Hematopoietic multipotent progenitor cell treated with erythropoietin and hydrocortisone succinate and interleukin-3 and kit ligand, for 4 days (in vitro differentiated cells): ENCODE measurements at places on chromosomes 2 and 18.

- DNase-seq = peak; percentile 84
These were observed 625 bp downstream of the ARPC2 start for GRCh38 chr2:218217360-218218267.

DNA sequence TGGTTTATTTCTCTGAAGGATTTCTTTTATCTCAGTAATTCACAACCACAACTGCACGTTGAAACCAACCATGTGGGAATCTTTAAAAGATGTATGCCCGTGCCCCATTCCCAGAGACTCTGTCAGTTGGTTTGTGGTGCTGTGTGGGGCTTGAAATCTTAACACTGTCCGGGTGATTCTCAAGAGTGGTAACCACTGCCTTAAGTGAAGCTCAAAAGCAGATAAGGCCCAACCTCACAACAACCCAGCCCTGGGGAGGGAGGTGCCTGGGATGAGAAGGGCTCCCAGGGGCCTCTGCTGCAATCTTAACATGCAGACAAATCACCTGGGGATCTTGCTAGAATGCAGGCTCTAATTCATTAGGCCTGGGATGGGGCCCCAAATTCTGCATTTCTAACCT lies 13.4 kb downstream of the AOX1 start:
- peak; percentile 14 for DNase-seq

- peak; percentile 72 for DNase-seq
These were observed 9.4 kb upstream of the GBX2 start for GRCh38 chr2:236177604-236177966.

- no peak for DNase-seq
These were observed 36.5 kb upstream of the ARMC9 start for GRCh38 chr2:231161877-231162329.

DNA sequence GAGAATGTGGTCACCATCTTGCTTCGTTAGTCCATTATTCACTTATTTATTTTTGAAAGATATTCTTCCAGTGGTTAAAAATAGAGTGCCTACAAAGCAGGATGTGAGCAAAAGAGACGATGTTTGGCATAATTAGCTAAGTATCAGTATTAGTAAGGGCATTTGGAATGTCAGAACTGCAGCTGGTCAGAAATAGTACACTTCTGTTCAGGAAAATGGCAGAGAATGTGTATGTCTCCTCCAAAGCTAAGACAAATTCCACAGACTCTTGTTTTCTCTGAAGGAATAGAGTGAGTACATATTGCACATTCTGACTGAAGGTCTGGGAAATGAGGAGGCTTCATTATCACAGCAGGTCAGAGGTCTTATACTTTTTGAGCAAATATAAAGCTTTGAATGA lies 209.0 kb downstream of the L3MBTL4 start:
- DNase-seq = no peak

DNA sequence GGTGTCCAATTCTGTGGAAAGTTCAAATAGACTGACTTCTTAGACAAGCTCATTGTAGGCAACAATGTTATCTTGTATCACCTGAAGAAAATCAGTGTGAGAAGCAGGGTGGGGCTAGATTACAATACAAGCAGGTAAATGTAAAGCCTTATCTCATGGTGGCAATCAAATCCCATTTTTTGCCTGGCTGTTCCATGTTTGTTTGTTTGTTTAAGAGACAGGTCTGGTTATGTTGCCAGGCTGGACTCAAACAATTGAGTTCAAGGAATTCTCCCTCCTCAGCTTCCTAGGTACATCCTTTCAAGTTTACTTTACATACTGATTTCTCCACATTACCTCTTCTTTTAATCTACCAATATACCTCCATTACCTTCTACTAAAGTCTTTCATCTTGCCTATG lies 464.6 kb downstream of the LRP1B start:
- no peak for DNase-seq

DNA sequence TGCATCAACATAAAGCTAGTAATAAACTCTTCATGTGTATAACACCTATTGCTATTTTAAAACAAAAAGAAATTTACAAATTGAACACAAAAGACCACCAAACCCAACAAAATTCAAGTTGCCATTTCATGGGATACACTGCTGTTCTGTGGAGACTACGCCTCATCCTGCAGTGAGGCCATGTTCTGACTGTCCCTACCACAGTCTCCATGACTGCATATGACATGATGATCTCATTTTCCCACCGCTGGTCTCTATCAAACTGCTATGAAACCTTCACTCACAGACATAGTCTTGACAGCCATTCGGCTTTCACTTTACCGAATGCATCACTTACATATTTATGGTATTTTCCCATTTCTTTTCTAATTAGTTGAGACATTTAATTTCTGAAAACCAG lies 21.2 kb upstream of the VWA3B start:
- DNase-seq = no peak

- DNase-seq = peak; percentile 4
These were observed 69.9 kb downstream of the CTAGE1 start for GRCh38 chr18:22347606-22348511.

DNA sequence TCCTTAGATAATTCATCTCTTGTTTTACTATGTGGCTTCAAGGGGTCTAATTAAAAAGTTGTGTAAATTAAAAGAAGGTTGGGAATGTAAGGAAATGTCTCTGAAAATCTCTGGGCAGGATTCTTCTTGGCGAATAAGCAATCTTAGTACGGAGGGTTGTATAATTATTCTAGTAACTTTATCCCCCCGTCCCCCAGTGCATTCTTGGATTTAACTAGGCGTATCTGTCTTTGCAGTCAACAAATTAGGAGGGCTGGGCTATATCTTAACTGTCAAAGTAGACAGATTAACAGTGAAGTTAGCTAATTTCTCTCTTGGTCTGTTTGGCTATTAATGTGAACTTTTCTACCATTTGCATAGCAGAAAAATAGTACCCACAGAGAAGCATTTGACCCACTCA lies 329.8 kb upstream of the THUMPD2 start:
- no peak for DNase-seq
